ENCODE measurements at places on chromosomes 7 and 10.

DNA sequence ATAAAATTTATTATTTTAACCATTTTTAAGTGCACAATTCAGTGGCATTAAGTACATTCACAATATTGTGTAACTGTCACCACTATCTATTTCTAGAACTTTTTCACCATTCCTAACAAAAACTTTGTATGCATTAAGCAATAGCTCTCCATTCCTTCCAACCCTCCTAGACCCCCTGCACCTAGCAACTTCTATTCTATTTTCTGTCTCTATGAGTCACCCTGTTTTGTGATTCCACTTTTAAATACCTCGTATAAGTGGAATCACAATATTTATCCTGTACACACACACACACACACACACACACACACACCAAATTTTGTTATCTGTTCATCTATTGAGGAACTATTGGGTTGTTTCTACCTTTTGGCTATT is 89.2 kb downstream of the ARID5B start:
- no peak for DNase-seq

DNA sequence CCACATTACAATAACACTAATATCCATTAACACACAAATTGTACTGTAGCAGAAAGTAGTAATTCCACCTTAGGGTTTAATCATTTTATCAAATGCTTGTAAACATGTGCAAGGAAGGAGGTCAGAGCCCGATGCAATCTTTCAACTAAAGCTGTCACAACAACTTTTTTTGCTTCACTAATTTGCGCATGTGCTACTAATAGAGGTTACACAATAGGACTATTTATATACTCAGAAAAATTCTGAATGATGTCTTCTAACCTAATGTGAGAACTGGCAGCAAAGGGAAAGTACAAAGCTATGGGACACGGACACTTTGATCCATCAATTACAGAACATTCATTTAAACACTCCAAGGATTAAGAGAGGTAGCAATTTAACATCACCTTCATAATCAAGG is 244.4 kb downstream of the CHCHD3 start:
- no peak for DNase-seq

- DNase-seq: no peak
Measured at GRCh38 chr7:158164101-158165095, 423.2 kb downstream of the PTPRN2 start.

GRCh38 chr7:14770614-14771013 is 131.9 kb downstream of the DGKB start:
- DNase-seq: no peak

DNA sequence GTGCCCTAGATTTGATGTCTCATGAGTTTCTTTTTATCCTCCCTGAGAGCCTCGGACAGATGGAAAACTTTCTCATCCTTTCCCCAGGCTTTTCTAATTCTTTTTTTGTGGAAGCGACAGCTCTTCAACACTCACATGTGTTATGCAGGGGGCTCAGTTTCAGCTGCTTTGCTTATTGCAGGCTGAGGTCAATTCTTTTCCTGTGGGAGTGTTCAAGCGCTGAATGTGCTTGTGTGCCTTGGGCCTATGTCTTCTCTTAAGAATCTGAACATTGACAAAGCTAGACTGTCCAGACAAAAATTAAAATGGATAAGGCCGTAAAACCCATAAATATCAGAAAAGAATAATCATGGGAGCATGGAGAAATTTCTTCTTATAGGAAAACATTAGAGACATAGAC is 125.2 kb upstream of the STEAP4 start:
- no peak for DNase-seq

GRCh38 chr7:15674586-15674985 is 11.9 kb downstream of the MEOX2 start:
- DNase-seq: no peak

DNA sequence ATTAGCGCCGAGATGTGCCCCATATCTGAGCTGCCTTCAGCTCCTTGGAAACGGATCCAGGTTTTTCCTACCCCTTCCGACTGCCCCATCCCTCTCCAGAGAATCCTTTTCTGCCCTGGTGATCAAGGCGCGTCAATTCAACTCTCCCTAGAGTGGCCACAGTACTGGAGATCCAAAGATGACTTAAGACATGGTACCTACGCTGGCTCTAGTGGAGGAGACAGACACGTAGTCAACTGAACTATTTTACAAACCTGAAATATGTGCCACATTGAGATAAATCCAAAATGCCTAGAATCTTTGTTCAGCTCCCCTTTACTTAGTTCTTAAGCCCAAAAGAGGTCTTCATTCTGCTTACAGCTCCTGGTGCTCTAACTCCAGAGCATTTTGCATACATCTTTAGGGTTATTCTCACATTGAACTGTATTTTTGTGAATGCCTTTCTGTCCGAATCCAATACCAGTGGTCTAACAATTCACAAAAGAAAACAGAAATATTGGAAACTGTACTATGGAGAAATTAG is 444 bp upstream of the TNPO3 start:
- no peak for DNase-seq

GRCh38 chr10:67794256-67794655 is 43.7 kb downstream of the DNAJC12 start:
- no peak for DNase-seq

DNA sequence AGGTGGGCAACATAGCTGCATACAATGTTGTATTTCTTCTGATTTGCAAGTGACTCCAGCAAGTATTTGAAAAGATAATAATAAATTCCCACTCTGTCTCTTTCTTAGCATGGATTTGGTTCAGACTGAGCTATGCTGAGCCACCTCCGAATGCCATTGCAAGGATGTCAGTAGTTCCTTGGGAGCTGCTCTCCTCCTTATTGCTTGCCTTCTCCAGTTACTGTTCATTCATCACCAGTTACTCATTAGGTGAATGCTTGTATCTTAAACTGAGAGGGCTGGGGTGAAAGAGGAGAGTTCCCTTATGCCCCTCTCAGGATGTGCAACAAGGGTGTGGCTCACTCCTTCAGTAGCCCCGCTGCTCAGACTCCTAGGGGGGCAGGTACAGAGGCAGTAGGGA is 78.4 kb upstream of the PRKAR2B start:
- DNase-seq: no peak

DNA sequence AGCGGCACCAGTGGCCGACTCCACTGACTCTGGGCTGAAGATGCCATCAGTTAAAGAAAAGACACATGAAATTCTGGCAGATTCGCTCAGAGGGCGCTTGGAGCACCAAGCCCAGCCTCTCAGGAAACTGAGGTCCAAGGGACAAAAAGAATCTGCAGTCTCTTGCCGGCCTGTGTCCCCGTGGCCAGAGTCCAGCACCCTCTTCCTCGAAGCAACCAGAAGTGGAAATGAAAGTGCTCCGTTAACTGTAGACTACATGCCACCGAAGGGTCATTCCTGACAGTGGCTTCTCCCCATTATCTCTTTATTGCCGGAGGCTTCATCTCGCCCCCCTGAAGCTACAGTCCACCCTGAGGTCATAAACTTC is 1.0 kb upstream of the CHST15 start:
- DNase-seq: no peak

GRCh38 chr7:157866336-157866924 is 529.6 kb downstream of the DNAJB6 start:
- DNase-seq: no peak

- DNase-seq: no peak
Measured at GRCh38 chr7:28879105-28879504, 79.0 kb downstream of the TRIL start.

DNA sequence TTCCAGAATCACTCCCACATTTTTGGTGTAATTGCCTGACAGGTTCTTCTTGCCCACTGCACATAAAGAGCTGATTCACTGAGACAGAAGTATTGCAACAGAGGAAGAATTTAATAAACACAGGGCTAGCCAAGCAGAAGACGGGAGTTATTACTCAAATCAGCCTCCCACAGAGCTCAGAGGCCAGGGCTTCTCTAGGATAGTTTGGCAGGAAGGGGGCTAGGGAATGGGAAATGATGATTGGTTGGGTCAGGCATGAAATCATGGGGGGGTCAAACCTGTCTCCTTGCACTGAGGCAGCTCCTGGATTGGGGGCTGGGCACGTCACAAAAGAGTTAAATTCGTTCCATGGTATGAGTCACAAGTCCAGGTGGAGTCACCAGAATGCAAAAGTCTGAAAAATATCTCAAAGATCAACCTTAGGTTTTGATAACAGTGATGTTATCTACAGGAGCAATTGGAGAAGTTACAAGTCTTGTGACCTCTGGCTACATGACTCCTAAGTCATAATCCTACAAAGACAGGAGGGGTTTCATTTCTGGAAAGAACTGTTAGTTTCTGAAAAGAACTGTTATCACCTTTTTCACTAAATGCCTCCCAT is 30.2 kb upstream of the ERCC6 start:
- no peak for DNase-seq

DNA sequence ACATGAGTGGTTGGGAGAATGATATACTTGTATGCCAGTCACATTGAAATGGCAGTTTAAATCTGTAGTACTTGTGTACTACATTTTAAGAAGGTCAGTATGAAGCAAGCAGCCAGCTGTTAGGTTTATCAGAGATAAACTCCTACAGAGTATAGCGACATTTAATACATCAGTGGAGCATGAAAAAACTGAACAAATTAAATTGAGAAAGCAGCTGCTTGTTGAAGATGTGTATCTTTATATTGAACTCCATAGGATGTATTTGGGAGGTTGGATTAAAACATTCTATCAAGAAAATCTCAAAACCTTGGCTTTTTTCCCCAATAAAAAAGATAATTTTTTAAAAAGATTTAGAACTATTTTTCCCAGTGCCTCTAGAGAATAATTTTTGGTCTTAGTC is 47.8 kb downstream of the PHF14 start:
- DNase-seq: no peak

- no peak for DNase-seq
Measured at GRCh38 chr7:122136639-122137245, 7.3 kb downstream of the AASS start.

DNA sequence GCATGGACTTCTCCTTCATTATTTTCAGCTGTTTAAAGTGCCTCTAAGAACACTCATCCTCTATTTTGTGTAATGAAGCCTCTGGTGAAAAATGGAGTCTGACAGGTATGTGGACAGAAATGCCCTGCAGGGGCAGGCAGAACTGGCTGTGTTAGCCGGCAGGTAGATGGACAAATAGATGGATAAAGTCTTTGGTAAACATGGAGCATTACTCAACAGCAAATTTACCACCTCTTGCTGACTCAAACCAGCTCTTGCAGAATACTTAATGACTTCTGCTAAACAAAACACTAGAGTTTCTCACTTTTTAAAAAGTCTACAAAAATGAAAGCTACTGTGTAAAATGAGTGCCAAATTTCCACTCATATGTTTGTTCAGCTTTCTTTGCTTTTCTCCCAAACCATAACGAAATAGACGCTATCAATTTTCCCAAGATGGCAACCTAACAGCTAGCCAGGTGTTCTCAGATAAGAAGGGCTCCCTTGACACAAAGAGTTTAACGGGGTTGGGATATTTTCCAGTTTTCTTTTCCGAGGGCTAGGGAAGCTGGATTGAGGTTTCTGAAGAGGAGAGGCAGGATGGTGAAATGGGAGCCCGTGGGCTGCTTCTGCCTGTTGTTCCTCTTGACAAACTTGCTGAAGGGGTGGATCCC is 71.9 kb upstream of the HABP2 start:
- DNase-seq: no peak

DNA sequence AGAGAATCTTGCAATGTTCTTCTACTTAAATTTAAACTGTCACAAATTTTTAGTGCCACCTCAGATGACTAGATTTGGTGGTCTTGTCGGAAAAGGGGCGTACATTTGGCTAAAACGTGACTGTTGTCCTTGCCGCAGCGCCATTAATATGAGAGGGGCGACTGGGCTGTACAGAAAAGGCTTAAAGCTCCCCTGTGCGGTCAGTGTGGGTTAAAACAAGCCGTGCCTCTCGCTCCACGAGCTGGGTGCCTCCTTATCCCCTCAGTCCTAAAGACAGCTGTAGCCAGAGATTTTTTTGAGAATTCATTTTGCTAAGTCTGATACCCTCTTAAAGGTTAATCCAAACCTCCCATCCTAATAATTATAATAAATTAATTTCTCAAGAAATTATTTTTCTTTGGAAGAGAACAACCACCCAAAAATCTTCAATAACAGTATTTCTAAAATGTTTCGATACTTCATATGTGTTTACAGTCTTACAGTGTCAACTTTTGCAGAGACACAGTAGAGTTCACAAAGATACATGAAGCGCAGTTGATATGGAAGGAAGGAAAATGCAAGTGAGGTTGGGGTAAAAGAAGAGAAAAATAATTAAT is 68.6 kb downstream of the C7orf25 start:
- DNase-seq: peak; percentile 68

DNA sequence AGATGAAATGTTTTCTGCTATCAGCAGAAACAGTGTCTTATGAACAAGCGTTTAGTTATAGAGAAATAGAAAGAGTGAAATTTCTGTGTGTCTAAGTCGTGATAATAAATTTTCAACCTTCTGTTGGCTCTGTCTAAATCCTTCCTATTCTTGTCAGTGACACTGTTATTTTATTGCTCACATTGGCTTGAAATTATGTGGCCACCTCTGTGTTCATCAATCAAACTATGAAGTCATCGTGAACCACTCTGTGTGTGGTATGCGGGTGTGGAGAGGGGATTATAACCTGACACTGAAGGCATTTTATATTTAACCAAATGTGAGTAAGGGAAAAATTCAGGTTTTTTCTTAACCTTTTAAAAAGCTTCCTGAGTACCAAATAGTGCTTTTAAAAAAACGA is 12.3 kb downstream of the AOAH start:
- DNase-seq: no peak

DNA sequence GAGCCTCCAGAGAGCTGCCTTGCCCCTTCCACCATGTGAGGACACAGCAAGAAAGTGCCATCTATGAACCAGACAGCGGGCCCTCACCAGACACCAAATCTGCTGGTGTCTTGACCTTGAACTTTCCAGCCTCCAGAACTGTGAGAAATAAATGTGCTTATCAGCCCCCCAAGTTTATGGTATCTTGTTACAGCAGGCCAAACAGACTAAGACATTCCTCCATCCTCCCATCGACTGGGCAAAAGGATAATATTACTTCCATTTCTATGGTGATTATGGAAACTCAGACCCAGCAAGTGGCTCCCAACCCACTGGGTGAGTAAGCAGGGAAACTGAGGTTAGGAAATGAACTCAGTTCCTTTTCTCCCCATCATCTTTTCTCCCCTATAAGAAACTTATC is 288.4 kb downstream of the KCNMA1 start:
- no peak for DNase-seq

GRCh38 chr10:100006243-100006886 is 3.4 kb downstream of the DNMBP start:
- DNase-seq: no peak

GRCh38 chr10:125692196-125692595 is 9.2 kb upstream of the TEX36 start:
- DNase-seq: no peak

DNA sequence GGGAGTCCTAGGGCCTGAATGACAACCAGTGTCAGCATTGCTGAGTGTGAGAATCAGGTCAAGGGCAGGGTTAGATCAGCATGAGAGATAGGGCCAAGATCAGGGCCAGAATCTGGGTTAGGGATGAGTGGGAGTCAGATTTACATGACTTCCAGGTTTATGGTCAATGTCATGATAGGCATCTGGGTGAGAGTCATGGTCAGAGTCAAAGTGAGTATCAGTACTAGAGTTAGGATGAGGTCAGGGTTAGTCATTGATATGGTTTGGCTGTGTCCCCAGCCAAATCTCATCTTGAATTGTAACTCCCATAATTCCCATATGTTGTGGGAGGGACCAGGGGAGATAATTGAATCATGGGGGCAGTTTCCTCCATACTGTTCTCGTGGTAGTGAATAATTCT is 12.3 kb downstream of the MRPS24 start:
- no peak for DNase-seq
